ENCODE measurements at places on chromosomes 12 and 14.

- DNase-seq: no peak
These were observed 423.2 kb downstream of the GLT1D1 start for GRCh38 chr12:129276361-129277060.

- peak; percentile 44 for DNase-seq
These were observed 25.0 kb upstream of the CIT start for GRCh38 chr12:119902084-119902509.

DNA sequence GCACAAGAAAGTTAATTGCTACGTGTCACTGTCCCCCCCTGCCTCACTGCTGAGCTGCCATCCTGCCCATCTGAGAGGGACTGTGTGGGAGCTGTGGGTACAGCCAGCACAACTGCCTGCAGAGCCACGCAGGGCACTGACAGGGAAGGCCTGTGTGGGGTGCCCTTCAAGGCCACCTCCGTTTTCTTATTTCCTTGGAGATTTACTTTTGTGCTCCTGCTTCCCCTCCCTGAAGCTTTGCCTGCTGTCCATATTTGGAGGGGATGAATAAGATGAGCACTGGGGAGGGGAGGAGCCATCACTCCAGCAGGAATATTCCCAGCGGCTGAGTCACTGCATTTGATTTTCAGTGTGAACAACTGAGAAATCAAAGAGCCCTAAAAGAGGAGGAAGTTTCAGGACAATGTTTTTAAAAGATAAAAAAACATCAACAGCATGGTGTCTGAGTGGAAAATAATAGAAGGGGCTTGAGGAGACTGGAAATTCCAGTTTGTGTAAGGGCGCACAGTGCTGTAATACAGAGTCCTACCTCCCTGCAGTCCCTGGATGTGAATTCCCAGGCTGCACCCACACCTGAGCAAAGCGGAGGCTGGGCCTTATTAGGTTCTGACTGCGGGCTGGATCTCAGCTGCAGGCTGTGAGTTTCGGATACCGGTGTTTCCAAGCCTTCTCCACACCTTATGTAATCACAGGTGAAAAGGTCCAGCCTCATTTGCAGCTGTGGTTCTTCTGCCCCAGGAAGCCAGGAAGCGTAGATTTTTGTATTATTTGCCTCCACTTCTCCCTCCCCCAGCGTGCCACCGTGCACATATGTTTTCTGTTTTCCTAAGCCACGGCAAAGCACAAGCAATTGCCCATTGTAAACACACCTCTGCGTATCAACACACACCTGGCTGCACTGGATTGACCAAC is 192.6 kb upstream of the BCL2L14 start:
- no peak for DNase-seq

GRCh38 chr12:64385468-64385867 is 5.1 kb downstream of the C12orf56 start:
- DNase-seq: no peak

DNA sequence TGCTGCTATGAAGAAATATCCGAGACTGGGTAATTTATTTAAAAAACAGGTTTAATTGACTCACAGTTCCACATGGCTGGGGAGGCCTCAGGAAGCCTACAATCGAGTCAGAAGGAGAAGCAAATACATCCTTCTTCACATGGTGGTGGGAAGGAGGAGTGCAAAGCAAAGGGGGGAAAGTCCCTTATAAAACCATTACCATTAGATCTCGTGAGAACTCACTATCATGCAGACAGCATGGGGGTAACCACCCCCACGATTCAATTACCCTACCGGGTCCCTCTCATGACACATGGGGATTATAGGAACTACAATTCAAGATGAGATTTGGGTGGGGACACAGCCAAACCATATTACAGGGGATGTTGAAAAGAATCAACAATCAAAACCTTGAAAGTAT is 74.9 kb downstream of the PPM1H start:
- no peak for DNase-seq

DNA sequence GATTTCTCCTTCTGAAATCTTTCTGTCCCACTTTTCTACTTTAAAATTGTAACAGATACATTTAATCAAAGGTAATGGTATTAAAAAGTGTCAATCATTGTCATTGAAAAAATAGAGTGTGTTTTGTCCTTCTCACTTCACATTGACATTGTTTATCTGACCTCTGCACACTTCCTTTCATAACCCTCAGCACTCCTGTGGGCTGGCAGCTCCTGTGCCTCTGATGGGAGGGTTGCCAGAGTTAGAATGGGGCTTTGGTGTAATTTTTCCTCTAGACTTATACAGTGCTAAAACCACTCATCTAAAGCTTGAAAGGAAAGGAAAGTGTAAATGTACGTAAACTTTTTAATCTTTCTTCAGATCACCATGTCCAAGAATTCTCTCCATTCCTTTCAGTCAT is 23.7 kb downstream of the KCNA1 start:
- DNase-seq: no peak

DNA sequence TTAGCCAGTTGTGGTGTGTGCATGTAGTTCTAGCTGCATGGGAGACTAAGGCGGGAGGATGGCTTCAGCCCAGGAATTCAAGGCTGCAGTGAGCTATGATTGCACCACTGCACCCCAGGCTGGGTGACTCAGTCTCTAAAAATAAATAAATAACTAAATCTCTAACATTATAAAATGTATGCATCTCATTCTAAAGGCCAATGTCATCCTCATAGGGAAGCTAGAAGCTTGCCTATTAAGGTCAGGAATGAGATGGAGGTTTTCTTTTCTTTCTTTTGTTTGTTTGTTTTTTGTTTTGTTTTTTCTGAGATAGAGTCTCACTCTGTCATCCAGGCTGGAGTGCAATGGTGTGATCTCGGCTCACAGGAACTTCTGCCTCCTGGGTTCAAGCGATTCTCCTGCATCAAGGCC is 48.8 kb upstream of the PAPLN start:
- no peak for DNase-seq

DNA sequence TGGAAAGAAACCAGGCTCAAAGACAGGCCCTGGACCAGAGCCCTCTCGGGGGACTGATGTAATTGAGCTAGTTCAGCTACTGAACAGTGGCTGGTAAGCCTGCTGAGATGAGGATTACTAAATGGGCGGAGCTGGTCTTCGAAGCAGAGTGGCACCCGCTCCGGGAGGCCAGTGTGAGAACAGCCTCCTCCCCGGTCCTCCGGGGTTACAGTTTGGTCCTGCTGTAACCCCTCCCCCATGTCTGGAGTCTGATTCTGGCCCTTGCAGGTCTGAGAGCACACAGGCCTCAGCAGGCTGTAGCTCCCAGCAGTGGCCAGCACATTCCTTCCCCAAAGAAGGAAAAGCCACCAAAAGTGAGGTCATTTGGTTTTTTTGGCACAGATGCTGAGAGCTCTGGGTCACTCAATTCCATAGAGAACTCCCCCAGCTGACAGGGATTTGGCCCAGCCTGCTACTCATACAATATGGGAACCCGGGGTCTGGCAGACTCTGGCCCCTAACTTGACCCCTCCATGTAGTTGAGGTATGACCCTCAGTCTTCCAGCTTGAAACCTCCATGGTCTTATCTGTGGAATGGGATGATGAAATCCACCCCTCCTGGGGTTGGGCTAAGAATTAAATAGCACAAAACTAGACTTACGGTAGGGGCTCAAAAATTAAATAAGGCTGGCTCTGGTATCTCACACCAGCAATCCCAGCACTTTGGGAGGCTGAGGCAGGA is 39.0 kb downstream of the ACTN1 start:
- peak; percentile 30 for DNase-seq

DNA sequence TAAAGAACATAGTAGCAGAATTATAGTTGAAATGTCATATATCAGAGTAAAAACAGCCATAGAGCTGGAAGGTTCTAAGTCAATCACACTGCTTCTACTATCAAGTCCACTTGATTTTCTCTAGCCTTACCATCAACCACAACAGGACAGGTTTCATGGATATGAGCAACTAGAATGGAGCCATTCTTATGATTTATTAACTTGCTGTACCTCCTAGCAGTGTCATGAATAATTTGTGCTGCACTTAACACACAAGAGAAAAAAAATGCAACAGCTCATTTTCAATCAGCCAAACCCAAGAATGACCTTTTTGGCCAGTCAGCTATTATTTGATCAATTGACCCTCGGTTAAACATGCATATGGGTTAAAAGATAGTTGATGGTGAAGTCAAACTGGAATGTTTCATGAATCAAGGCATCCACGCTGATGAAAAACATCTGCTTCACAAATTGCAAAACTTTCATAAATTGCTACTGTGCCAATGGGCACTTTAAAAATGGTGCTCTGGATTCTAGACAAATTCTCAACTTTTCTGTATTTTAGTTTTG is 55.4 kb upstream of the CCDC198 start:
- no peak for DNase-seq

- no peak for DNase-seq
These were observed 98.2 kb downstream of the ZFP36L1 start for GRCh38 chr14:68694516-68695235.

DNA sequence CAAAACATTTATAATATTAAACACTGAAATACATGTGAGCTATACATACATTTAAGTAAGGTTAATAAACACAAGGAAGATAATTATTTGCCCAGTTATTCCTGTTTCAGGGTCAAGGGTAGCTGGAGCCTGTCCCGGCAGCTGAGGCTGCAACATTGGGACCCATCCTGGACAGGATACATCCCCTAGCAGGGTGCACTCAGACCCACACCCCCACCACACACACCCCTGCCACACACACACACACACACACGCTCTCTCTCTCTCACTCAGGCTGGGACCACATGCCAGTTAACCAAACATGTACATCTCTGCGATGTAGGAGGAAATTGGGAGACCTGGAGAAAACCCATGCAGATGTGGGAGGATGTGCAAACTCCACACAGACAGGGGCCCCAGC is 112.6 kb upstream of the TMCC3 start:
- no peak for DNase-seq

GRCh38 chr12:47343684-47344567 is 264.2 kb upstream of the AMIGO2 start:
- no peak for DNase-seq

- no peak for DNase-seq
These were observed 201.9 kb upstream of the DIO3 start for GRCh38 chr14:101359221-101360053.

GRCh38 chr12:48780381-48781025 is 8.4 kb downstream of the ADCY6 start:
- DNase-seq: no peak

- DNase-seq: no peak
These were observed 81.4 kb upstream of the ARID2 start for GRCh38 chr12:45648070-45648469.

GRCh38 chr12:27870939-27871338 is 90.9 kb upstream of the MANSC4 start:
- no peak for DNase-seq

DNA sequence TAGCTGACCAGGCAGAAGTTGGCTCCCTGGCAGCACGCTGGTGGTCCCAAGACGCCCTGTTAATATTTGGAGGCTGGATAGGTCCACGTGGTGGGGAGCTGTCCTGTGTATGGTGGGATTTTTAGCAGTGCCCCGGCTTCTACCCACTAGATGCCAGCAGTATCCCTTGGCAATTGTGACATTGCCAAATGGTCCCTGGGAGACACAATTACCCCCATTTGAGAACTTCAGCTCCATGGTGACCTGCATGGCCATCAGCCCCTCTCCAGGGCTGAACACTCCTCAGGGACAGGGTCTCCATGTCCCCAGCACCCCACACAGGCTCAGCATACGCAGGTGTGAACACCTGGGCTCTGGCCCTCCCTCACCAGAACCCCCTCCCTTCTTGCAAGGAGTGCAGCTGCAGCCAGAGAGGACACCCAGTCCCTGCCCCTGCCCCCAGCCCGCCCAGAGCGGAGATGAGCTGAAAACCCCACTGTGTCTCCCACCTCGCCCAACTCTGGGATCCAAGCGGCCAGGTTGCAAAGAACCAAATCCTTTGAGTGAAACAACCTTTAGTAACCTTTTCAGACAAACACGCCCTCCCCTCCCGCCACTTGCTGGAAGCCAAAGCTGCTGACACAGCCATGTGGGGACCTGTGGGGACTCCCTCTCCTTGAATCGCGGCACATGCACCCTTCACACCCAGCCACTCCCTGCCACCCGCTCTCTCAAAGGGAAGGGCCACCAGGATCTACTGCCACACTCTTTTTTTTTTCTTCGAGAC is 120.4 kb downstream of the CALM1 start:
- DNase-seq: no peak

DNA sequence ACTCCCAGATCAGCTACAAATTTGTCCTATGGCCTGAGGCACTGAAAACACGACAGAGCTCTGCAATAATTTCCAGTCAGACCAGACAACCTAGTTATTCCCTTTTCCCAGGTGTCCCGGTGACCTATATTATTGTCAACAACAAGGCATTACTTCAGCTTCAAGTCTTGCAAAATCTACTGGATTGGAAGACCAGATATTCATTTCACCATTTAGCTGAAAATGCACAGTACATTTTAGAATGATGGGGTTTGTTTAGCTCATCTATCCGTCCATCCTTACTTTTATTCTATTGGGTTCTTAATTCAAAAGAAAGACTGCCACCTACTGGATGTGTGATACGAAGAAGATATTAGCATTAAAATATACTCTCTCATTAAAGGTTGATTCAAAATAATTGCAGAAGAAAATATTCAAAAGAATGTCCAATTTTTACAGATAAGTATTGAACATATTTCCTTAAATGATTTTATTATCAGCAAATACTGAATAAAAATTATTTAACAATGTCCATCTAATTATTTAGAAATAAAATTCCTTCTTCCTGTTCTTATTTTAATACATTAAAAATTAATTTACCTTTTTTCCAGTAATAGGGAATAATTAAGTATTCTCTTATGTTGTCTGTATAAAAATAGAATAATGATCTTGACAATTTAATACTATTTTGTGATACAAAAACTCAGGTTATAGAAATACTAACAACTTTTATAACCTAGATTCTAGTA is 244.9 kb upstream of the LRIG3 start:
- no peak for DNase-seq

DNA sequence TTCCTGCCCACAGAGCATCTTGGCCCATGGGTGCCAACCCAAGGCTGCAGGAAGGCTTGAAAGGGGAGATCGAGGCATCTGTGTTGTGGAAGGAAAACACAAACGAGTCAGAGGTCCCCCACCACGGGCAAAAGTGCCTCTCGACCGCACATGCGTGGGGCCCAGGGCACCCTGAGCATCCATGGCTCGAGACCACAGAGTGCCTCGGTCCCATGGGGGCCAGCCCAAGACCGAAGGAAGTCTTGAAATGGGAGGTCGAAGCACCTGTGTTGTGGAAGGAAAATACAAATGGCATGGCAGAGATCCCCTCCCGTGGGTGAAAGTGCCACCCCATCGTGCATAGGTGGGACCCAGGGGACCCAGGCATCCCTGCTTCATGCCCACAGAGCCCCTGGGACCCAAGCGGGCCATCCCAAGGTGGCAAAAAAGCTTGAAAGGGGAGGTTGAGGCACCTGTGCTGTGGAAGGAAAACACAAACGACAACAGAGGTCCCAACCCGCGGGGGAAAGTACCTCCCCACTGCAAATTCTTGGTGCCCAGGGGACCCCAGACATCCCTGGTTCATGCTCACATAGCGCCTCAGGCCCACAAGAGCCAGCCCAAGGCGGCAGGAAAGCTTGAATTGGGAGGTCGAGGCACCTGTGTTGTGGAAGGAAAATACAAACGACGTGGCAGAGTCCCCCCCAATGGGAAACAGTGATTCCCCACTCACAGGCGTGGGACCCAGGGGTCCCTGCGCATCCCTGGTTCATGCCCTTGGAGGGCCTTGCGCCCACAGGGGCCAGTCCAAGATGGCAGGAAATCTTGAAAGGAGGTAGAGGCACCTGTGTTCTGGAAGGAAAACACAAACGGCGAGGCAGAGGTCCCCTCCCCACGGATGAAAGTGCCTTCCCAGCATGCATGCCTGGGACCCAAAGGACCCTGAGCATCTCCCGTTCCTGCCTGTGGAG is 373.0 kb downstream of the ALG10 start:
- DNase-seq: no peak
